Activated CD4-positive, alpha-beta T cell treated with anti-CD3 and anti-CD28 coated beads for 36 hours (primary cell): ENCODE measurements at places on chromosomes 3 and 15. TPM values are rescaled to one million over a fixed set of nuclear protein-coding genes. Genes with fewer than 3 reads are reported as not detected.

- DNase-seq: no peak
Observed at GRCh38 chr15:68682330-68682729, 103.5 kb downstream of the CORO2B start.

GRCh38 chr3:42670670-42671069, 14.7 kb upstream of the KLHL40 start:
- DNase-seq: no peak

GRCh38 chr3:144369129-144369879, 397.7 kb downstream of the DIPK2A start:
- DNase-seq: no peak

DNA sequence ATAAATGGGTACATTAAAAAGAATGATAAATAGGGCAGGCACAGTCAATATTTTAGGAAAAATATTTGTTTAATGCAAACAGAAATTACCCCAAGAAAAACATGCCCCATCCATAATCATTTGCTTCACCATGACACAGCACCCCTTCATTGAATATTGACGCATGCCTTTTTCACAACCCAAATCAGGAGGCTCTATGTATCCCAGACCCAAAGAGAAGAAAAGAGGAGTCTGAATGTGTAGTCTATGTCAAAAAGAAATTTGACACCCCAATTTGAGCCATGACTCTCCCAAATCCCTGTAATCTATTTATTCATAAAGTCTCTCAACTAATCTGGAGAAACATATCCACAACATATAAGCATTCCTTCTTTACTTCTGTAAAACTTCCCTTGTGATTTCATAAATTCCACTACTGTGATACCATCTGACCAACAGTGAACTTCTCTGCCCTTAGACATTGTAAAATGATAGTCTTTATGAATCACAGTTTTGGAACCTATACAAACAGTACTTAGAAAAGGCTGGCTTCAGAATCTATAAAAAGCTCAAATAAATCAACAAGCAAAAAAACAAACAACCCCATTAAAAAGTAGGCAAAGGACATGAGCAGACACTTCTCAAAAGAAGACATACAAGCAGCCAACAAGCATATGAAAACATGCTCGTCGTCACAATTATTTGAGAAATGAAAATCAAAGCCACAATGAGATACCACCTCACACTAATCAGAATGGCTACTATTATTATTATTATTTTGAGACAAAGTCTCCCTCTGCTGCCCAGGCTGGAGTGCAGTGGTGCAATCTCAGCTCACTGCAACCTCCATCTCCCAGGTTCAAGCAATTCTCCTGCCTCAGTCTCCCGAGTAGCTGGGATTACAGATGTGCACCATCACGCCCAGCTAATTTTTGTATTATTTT, 53.4 kb upstream of the XRN1 start:
- no peak for DNase-seq

DNA sequence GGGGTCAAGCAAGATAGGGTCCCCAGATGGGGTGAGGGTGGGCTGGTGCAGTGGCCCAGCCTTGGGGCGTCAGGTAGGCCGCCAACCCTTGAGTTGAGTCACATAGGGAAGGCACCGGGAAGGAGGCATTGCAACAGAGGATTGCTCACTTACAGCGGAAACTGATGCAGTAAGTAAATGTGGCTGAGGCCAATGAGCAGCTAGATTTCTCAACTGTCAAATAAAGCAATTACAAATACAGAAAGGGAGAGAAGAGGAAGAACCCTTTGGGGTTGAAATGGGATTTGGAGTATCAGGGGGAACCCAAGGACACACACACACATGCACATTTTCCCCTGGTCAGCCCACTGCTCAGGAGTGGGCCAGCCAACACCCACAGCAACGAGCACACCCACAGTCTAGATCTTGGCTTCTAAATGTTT, 44.0 kb downstream of the CHSY1 start:
- no peak for DNase-seq

- DNase-seq: no peak
Observed at GRCh38 chr3:95327478-95327877, 1264.6 kb downstream of the NSUN3 start.

DNA sequence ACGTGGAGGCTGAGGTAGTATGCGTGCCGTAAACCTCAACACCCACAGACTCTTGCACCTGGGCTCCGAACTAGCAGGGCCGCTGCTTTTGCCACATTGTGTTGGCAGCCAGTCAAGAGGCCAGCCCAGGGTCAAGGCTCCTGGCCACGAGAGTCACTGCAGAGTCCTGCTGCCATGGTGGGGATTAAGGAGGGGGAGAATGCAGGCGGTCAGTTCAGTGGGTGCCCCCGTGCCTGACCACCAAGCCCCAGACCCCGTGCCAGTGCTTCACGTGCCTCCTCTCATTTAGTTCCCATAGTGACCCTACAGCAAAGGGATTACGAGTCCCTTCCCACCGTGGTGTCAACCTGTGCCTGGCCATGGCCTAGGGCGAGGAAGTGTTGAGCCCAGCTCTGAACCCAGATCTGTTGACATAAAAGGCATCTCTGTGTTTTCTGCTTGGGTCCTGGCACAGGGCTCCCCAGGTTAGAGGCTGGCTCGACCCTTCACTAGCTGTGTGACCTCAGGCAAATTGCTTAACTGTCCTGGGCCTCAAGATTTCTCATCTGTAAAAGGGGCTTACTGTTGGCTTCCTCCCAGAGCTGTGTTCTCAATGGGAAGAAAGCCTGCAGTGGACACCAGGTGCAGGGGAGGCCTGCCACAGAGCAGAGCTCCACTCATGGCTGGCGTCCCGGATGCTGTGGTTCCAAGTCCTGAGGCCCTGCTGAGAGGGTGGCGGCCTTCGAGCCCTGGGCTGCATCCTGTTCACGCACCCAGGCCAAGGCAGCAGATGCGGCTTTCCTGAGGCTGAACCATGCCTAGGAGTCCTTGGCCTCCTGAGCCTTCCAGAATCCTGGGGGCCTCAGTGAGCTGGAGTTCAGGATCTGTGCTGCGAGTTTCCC, 32.8 kb downstream of the FBLN2 start:
- peak; percentile 13 for DNase-seq

GRCh38 chr3:128007033-128007424, 45.2 kb upstream of the SEC61A1 start:
- DNase-seq: no peak

DNA sequence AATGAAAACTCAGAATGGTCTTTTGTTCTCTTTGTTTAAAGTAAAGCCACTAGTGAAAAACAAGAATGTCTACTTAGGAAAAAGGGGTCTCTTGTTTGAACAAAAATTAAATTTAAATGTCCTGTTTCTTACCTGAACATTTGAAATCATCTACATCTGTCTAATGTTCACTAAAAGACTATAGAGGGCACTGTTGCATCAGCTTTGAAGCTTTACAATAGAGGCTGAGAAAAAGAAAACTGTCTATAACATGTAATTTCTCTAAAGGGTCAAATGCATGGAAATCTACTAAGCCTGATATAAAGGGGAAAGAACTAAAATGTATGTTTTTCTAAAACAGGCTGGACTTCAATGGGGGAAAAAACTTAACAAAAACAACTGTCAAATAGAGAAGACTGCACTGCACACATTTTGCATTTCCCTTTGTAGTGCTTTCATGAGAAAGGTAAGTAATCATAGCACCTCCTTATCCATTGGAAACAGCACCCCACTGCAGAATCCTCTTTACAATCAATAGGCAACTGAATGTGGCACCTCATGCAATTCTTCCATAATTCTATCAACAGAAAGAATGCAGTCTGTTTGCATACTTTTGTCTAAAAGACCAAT, 26.3 kb downstream of the DPH6 start:
- DNase-seq: no peak

DNA sequence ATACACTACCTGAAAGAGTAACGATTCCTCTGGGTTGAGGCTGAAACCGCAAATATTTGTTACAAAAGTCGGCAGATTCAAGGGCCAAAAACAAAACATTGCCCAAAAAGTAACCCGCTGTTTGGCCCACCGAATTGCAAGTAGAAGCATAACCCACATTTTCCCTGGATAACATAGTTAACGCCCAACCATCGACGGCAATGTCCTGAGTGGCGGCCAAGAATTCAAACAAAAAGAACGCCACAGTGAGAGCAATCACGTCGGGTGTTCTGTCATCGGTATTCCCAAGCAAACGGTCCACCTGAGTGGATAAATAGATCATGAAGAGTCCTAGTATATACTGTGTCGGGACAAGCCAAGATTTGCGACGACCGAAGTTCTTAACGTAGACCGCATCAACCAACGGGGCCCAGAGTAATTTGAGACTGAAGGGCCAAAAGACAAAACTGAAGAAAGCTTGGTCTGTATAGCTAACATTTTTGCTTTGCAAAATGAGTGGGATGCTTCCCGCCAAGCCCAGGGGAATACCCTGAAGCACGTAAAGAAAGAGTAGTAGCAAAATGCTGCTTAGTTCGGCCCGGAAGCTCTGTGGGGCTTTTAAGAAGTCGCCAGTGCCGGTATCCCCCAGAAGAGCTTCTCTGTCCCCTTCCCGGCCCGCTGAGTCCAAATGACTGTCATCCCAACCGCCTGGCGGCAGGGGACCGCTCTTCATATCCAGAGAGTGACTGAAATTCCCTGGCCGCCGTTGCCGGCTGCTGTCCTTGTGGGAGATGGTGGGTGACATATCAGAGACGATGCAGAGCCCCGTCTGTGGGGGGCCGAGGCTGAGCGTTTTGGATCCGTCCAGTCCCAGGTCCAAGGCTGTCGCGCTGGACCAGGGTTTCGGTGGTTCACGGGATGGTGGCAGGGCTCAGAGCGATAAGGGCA, 750 bp downstream of the SLC33A1 start:
- peak; percentile 67 for DNase-seq

The GOLGA8J gene
- total RNA-seq: not detected

The GP5 gene
- 0.37 TPM for total RNA-seq

The MYH15 gene
- 0.09 TPM for total RNA-seq

The GOLGA6B gene
- not detected for total RNA-seq

The C2CD4B gene
- 0.19 TPM for total RNA-seq
